ENCODE measurements at places on chromosomes 6 and 20.

GRCh38 chr6:167690931-167691330 is 135.8 kb upstream of the AFDN start:
- no peak for DNase-seq

DNA sequence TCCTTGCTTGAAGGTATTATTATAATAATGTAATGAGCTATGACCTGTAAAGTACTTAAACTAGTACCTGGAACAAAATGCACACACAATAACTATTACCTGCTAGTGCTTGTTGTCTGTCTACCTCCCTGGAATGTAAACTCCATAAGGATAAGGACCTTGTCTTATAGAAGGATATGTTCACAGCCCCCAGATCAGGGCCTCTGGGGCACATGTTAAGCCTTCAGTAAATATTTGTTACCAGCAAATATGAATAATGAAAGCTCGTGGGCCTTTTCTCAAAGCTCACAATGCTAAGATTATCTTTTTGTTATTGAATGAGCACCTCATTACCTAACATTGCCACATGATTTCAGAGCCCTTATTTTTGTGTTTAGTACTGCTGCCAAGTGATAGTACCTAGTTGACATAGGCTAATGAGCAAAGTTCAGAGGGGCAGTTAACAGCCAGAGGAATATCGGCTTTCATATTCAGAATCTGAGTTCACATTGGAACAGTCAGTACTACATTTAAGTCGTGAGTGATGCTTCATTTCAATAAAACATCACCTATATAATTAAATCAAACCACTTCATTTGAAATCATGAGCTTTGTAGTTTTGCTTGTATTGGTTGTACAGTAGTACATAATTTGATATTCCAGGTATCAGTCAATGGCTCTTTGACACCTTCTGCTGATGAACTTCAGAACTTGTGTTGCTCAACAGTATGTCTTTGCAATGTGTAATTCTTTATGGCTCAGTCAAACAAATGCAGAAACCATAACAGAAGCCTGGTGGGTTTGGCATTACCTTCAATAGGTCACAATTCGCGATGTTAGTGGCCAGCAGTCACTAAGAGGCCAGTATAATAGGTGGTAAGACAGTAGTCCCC is 11.8 kb upstream of the SMLR1 start:
- no peak for DNase-seq

DNA sequence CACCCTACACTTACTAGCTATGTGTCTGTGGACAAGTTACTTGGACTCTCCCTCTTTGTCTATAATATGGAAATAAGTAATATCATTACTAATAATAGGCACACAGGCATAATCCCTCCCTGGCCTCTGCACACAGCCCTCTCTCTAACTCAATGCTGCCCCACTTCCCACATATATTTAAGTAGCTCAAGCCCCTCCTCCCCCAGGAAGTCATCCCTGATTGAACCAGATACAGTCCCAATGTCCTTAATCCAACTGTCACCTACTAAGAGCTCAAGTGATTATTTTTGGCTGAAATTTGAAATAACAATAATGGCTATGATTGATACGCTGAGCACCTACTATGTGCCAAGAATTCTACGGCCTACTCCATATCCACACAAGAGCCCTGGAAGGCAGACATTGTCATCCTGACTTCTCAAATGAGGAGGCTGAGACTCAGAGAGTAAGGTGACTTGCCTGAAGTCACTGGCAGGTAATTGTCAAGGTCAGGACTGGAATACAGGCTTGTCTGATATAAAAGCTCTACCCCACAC is 29.4 kb downstream of the MRPL14 start:
- no peak for DNase-seq

- DNase-seq, result no peak
Observed at GRCh38 chr6:161486361-161487216, 212.7 kb upstream of the AGPAT4 start.

DNA sequence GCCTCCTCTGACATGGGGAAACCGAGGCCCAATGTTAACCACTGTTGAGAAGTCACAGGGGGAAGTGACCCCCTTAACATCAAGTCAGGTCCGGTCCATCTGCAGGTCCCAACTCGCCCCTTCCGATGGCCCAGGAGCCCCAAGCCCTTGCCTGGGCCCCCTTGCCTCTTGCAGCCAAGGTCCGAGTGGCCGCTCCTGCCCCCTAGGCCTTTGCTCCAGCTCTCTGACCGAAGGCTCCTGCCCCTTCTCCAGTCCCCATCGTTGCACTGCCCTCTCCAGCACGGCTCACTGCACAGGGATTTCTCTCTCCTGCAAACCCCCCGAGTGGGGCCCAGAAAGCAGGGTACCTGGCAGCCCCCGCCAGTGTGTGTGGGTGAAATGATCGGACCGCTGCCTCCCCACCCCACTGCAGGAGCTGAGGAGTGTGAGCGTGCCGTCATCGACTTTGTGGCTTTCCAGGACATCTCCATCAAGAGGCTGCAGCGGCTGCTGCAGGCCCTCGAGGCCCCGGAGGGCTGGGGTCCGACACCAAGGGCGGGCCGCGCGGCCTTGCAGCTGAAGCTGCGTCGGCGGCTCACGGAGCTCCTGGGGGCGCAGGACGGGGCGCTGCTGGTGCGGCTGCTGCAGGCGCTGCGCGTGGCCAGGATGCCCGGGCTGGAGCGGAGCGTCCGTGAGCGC is 1.6 kb downstream of the TNFRSF6B start:
- DNase-seq, result no peak

- DNase-seq, result no peak
Observed at GRCh38 chr6:91786474-91787184, 1199.8 kb upstream of the MAP3K7 start.

DNA sequence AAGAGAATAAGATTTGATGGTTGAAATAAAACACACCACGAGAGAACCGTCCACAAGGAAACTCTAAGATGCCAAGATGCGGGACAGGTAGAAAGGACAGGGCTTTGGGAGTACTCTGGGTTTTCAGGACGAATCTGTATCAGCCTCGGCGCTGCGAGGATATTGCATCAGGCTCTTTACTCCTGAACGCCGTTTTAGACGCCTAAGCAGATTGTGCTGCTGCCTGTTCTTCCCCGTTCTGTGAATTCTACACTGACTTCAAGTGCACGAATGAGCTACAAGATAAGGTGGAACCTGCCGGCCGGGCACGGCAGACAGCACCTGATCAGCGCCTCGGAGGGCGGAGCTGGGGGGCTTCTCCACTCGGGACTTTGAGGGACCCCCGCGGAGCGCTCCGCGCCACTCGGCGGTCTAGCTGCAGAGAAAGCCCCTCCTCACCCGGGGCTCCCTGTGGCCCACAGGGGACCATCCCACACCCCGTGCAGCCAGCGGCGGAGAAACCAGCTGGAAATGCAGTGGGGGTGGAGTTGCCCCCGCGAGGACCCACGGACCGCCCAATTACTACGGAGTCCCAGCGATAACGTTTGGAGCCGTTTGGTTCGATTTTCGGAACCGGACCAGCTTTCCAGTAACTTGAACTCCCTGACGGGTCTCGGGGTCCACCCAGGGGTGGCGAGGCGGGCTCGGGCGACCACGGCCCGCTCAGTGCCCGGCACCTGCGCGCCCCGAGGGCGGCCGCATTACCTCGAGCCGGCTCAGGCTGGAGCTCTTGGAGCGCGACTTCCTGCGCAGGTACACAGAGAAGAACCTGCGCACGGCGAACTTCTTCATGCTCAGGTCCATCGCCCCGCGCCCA is 646 bp downstream of the RPS6KA2 start:
- DNase-seq, result no peak

GRCh38 chr6:121809211-121809610 is 373.8 kb downstream of the GJA1 start:
- DNase-seq, result no peak

- DNase-seq, result no peak
Observed at GRCh38 chr6:157246771-157247484, 76.4 kb downstream of the TMEM242 start.

- no peak for DNase-seq
Observed at GRCh38 chr6:114008331-114008730, 37.4 kb upstream of the HDAC2 start.

DNA sequence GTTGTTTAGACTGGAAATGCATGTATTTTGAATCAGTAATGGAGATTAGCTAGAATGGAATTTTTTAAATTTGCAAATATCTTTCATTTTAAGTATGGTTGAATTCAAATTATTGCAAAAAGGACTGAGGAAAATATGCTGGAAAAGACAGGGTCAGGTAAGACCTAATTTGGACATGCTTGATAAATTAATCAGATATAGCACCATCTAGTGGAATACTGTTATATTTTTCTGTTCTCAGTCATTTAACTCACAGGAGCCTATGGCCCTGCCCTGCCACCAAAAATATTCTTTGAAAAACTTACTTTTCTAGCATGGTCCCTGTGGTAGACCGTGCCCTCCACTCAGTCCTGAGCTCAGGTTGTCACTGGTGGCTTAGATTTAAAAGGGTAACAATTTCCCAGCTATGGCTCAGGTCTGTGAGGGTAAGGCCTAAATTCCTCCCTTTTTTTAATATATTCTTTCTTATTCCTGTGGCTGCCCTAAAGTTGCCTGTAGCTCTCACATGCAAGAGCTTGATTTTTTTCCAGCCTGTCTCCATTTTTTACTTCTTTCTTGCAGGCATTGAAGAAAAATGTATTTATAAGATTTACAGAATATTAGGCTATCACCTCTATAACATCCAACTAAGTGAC is 25.3 kb upstream of the KIAA1586 start:
- no peak for DNase-seq

- no peak for DNase-seq
Observed at GRCh38 chr6:4114123-4114522, 21.3 kb downstream of the ECI2 start.

GRCh38 chr6:168713839-168714238 is 272.9 kb downstream of the SMOC2 start:
- DNase-seq, result no peak

DNA sequence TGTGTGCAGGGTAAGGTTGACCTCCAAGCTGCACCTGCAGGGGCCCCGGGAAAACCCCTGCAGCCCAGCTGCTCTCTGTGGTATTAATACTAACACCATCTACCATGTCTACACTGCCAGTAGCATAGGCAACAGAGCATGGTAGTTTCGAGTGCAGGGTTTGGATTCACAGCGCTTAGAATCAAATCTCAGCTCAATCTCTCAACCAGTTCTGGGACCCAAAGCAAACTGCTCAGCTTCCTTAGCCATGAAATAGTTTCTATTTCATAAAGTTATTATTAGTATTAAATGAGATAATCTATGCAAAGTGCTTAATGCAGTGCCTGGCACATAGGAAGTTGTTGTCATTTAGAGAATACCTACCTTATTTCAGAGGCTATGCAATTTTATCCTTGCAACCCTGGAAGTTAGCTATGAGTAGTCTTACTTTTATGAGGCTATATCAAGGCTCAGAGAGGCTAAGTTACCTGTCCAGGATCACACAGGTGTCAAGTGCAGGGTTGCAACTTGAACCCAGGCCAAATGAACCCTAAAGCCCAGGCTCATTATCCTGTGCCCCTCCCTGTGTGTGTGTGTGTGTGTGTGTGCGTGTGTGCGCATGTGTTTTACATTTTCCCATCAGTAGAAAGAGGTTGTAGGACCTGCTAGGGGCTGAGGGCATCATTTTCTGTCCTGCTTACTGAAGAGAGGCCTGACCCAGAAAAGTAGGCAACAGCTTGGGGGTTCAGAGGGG is 27.6 kb upstream of the MRPS18A start:
- no peak for DNase-seq

- DNase-seq, result no peak
Observed at GRCh38 chr6:11607383-11607782, 69.8 kb downstream of the TMEM170B start.

DNA sequence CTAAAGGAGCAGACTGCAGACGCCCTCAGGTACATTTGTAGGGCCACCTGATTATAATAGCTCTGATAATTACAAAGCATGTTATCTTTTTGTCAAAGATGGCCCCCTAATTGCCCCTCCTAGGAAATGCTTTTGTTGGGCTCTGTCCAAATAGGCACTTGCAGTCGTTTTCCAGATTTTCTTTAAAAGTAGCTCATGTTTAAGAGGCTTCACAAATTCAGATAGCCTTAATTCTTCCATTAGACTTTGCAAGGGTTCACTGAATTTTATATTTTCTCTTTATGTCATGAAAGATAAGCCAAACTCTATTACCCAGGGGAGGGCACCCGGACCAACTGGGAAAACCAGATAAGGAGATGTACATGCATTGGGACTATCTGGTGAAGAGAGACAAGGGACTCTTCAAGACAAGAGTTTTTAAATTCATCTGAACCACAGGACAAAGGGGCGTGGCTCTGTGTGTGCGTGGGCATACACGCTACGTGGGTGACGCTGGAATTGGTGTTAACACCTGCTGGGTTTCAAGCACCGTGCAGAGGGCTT is 95.6 kb downstream of the TOX2 start:
- no peak for DNase-seq

DNA sequence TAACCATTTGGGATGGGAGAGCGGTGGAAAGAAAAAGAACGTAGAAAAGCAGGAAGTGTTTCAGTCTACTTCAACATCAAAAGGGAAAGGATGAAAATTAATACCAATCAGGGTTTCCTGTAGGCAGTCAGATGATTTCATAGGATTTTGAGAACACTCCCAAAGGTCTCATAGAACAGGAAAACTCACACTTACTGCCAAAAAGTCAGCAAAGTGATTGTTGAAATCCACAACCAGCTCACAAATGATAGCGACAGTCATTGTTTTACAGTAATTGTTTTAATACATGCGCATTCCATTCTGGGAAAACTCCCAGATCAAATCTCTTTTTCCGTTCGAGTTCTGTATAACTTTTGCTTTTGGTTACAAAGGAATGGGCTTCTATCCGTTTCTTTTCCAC is 5.3 kb upstream of the CNKSR3 start:
- DNase-seq, result no peak

- no peak for DNase-seq
Observed at GRCh38 chr6:117989086-117989485, 82.0 kb downstream of the SLC35F1 start.

DNA sequence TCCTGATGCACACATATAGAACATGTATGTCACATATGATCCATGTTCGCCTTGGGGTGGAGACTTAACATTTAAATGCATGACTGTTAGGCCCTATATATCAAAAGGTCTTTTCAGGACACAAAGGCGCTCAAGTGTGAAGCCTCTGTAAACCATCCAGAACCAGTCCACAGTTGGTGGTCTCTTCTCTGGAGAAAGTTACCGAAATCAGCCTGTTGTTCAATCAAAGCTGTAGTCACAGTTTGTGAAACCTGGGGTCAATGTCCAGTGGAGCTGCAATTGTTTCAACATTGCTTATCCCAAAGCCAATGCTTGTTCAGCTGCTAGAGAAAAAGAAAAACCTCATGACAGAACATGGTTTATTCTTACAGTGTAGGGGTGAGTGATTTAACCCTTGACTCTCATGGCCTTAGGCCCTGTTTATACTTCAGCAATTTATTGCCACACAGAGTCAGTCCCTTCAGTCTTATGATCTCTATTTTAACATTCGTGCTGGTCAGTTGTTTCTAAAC is 193.6 kb upstream of the CST7 start:
- DNase-seq, result no peak

- no peak for DNase-seq
Observed at GRCh38 chr20:51121272-51121671, 98.4 kb upstream of the KCNG1 start.

- DNase-seq, result no peak
Observed at GRCh38 chr6:93586306-93586705, 166.9 kb upstream of the EPHA7 start.
